ENCODE measurements at places on chromosomes 7 and 10. TPM values are rescaled to one million over a fixed set of nuclear protein-coding genes. Genes with fewer than 3 reads are reported as not detected.
A peak's percentile ranks its signal among the peaks of the same experiment; 100 is the strongest.

STK31 gene
- polyA plus RNA-seq: 1.0 TPM

DNA sequence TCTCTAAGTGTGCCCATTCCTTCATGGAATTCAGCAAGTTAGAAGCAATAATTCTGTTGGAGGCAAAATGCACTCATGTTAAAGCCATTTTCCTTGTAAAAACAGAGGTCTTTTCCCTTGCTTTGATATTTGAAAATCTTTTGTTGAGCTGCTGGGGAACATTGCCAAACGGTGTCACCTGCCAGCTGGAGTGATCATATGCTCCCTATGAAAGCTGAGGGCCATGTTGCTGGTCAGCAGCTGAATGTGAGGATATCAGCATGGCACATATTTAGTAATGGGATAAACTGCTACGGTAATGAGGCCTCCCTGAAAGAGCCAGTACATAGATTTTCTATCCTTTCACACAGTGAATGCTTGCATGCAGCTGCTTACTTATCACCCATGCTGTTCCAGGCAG, 224.3 kb downstream of the THSD7A start:
- DNase-seq: no peak

LIPK gene
- polyA plus RNA-seq: not detected

- DNase-seq: no peak
Observed at GRCh38 chr7:100486753-100487446, 3.2 kb downstream of the NYAP1 start.

C10orf67 gene
- 3.0 TPM for polyA plus RNA-seq

DNA sequence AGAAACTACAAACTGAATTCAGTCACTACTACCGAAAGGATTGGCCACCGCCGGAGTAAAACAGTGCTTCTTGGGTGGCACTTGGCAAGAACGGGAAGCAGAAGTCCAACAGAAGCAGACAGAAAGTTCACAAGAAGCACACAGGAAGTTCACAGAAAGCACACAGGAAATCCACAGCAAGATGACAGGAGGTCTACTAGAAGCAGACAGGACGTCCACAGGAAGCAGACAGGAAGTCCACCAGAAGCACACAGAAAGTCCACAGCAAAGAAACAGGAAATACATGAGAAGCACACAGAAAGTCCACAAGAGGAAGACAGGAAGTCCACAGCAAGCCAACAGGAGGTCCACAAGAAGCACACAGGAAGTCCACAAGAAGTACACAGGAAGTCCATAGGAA, 399.2 kb upstream of the AUTS2 start:
- DNase-seq: no peak

DNA sequence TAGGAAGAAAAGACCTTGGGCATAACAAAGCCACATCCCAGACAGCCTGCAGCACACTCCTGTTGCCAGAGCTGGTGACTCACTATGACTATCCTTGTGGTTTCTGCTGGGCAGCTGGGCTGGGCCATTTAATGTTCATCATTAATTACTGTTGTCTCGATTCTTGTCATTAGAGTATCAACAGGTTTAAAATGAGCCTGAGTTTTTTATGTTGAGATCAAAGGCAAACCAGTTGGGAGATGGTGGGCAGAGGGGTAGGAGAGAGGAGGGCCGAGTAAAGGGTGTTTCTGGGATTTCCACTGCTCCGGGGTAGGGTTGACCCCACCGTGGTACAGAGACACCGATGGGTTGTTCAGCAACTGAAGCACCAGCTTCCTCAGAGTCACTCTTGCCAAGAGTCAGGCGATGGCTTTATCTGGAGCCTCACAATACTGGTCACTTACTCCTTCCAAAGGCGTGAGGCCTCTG, 128.7 kb upstream of the LYZL1 start:
- DNase-seq: no peak

DNA sequence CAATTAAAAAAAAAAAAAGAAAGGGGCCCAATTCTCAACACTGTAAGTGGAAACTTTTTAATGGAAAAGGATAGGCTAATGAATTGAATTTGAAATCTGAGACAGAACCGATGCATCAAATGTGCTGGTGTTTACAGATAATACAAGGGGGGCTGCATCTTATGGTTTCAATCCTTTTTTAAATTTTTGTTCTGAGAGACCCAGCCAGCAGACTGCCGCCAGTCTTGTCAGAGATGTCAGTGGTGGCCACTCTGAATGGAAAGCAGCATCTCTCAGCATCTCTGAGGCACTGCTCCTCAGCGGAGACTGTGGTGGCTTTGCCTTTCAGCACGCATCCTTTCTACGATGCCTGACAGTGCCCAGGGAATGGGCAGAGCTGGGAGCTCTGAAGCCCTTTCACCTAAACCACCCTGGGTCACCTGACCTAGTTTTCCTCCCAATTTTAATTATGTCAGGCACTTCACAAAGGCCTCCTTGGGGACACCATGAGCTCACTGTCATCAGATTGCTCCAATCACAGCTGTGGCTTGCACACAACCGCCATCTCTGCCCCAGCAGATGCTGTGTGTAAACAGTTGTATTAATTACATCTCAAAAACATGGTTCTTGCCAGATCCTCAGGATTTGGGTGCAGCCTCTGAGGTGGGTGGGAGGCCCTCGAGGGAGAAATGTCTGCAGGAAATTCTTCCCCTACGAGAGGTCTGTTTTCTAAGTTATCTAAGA, 81.2 kb downstream of the EGFR start:
- no peak for DNase-seq

POLD2 gene
- 117 TPM for polyA plus RNA-seq

GRCh38 chr10:18980089-18980629, 68.4 kb upstream of the MALRD1 start:
- no peak for DNase-seq

DNA sequence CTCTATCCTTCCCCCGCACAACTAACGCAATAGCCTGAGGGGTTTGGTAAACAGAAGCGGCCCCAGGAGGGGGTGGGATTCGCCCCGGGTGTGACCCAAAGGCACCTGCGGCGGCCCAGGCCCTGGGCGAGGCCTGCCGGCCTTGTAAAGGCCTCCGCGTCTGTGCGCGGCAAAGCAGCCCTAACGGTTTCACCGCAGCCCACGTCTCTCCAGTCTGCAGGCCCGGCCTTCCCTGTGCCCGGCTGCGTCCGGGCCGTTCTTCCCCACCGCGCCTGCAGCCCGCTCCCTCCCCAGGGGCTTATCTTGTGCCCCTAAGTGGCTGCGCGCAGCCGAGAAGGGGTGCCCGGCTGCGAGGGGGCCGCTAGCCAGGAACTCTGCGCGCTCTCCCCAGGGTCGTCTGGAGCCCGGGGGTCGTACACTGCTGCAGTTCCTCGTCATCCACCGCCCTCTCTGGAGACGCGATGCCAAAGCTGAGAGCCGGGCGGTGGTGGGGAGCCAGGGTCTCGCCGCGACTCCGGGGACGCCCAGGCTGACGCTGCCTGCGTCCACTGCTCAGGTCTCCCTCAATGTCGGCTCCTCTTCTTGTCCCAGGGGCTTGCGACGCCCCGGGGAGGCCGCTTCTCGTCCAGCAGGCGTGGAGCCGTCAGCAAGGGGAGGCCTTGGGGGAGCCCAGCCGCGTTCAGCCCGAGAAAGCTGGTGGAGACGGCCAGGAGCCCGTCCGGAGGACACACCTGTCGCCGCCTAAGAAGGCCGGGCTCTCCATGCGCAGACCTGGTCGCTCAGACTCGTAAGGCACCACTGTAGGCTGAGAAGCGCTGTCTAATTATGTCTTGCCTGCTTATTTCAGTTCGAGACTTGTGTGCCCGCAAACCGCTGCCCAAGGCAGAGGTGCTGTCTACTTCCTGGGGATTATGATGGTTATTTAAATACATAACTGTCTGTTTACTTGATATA, 132.3 kb downstream of the SPAG6 start:
- DNase-seq: no peak

- DNase-seq: no peak
Observed at GRCh38 chr10:73281097-73281496, 28.7 kb upstream of the MRPS16 start.

GRCh38 chr7:130970696-130971095, 236.7 kb upstream of the KLF14 start:
- no peak for DNase-seq

DNA sequence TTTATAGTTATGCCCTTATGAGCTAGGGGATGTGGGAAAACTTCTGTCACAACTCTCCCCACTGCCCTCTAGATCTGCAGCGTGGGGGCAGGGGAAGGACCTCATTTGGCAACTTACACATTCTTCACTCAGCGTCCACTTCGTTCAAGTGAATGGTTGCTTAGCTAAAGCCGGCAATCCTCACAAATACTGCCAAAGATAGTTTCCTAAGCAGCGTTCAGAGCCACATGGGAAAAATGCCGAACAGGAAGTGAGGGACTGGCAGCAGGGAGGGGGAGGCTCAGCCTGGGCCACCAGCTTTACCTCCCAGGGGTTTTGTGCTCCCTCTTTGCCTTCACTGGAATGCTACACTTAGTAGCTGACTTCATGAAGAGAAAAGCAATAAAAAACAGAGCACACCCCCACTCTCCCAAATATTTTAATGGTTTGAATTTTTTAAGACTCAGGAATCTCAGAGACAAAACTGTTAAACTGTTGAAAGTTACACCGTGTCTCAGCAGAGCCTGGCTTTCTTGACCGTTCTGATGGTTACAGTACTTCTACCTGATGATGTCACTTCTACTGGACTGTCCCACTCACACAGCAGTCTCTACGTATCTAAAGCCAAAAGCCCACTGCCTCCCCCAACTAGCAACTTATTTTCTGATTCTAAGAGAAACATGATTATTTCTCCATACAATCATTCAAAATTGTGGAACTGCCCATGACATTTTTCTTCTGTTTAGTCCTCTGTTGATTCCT, 10.4 kb downstream of the GRM3 start:
- DNase-seq: no peak

EGFR gene
- polyA plus RNA-seq: 32.0 TPM

VIM gene
- polyA plus RNA-seq: 1,123 TPM

GRCh38 chr10:83934641-83935338, 204.5 kb upstream of the GHITM start:
- DNase-seq: no peak

DNA sequence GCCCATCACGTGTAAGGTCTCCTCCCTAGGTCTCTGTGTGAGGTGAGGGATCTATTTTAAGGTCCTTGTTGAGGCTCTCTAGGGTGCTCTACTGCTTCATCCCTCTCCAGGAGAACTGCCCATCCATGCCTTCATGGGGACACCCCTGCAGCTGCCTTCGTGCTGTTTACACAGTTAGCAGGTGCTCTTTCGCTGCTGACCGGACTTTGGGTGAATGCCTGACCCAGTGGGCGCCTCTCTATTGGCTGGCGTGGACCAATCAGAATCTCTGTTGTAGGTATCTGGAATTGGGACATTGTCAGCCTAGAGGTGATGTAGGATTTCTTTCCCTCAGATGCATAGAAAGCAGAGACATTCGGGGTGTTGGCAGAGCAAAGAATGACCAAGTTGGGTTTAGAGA, 38.7 kb upstream of the HMX3 start:
- no peak for DNase-seq

DNA sequence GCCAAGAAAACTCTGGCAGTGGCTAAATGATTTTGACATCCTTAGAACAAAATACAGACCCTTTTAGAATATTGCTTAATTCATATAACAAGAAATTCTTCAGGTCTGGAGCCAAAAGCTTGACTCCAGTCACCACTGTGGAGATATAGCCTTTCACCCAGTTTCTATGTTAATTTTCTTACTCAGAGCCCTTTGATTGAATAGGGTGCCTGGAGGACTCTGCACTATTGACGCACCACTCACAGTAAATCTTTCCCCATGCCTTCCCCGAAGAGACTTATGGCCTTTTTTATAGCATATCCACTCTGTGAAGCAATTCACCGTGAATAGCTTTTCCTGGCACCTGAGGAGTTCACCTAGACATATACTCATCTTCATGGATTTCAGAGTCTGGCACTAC, 613.8 kb downstream of the ZWINT start:
- no peak for DNase-seq

ZNF488 gene
- polyA plus RNA-seq: 4.8 TPM

CUZD1 gene
- 1.7 TPM for polyA plus RNA-seq

GRCh38 chr10:96743988-96744585, 23.8 kb upstream of the PIK3AP1 start:
- DNase-seq: peak; percentile 19

All from renal pelvis (tissue), 12 donors.